ENCODE measurements at places on chromosomes 4 and X.
A peak's percentile ranks its signal among the peaks of the same experiment; 100 is the strongest.

GRCh38 chrX:9958183-9958582 lies 9.0 kb upstream of the CLDN34 start:
- DNase-seq, result no peak

DNA sequence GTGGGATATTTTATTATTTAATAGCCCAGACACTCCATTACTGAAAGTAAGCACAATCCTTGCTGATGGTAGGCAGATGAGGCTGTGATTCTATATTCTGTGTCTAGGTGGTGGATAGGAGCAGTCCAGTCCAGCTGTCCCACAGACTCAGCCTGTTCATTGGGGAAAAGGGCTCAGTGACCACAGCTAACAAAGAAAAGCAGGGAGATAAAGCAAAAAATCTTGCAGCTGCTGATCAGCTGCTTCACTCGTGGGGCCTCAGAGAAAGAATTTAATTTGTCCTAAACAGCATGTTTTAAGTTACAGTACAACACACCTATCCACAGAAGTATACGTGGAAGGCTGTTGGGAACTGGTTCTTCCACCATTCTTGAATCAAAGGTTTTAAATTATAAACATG lies 40.7 kb upstream of the ANK2 start:
- no peak for DNase-seq

DNA sequence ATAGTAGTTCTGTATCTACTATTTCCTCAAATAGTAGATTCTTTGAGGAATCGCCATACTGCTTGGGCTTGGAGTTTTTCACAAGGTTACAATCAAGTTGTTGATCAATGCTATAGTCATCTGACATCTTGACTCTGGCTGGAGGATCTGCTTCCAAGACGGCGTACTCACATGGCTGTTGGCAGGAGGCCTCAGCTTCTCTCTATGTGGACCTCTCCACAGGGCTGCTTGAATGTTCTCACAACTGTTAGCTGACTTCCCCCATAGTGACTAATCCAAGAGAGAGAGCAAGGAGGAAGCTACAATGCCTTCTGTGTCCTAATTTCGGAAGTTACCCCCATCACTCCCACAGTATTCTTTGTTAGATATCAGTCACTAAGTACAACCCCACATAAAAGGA lies 10.3 kb downstream of the EGFL6 start:
- DNase-seq, result no peak

- peak; percentile 11 for DNase-seq
These were observed at the start of gene PCDH10 for GRCh38 chr4:133148690-133149363. PCDH10 (plus strand) TSS chr4:133149294; CDS start chr4:133150141, 847 bp downstream.

- no peak for DNase-seq
These were observed 200.5 kb downstream of the KDR start for GRCh38 chr4:54924891-54925290.

DNA sequence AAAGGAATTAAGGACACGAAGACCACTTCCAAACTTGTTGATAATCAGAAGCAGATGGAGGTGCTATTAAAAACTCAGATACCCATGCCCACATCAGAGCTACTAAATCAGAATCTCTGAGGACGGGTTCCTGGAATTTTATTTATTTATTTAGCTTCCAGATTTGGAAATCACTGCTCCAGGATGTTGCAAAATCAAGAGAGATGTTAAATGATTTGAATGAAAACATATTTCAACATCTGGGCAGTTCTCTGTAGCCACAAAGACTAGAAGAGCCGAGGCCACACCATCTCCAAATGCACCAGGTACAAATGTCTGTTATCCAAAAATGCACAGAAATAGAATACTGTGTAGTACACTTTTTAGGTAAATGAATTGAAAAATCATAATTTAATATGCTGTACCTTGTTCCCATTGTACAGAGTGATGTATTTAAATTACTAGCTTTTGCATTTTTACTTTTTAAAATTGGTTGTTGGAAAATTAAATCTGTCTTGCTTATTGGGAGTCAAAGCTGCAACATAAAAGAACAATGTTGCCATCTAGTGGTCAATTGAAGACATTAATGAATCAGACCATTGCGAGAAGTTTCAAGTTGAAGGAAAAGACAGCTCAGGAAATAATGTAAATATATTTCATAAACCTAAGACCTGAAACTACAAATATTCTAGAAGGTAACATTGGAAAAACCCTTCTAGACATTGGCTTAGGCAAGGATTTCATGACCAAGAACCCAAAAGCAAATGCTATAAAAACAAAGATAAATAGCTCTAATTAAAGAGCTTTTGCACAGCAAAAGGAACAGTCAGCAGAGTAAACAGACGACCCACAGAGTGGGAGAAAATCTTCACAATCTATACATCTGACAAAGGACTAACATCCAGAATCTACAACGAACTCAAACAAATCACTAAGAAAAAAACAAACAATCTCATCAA lies 151.3 kb upstream of the TTC29 start:
- no peak for DNase-seq

DNA sequence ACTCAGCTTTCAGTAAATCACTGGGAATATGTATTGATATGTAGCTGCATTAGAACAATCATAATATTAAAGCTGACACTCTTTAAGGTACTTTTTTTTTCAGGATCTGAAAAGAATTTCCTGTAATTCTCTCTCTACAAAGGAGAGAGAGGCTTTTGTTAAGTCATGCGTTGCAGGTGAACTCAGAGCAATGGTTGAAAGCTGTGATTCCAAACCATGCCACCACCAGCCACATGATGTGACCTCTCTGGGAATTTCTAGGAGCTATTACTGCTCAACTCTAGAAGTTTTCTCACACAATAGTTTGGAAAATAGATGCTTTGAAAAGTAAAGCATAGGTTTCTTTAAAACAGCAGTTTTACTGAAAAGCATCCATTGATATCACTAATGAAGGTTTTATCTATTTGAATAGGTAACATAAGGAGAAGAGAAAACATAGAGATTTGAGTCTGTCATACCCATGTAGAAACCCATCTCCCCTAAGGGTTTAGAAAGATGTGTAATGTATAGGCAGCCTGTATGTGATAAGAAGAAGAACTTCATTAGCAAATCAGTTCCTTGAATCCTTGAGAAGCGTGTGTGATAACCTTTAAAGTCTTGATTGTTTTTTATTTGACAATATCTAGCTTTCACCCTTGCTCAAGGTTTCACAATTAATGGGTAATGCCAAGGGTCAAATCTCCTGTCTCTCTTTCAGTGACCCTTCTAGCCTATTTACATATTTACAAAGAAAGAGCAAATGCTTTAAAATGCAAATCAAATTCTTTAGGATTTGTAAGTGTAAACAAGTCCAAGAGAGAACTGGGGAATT lies 161.0 kb upstream of the ANKRD50 start:
- no peak for DNase-seq

DNA sequence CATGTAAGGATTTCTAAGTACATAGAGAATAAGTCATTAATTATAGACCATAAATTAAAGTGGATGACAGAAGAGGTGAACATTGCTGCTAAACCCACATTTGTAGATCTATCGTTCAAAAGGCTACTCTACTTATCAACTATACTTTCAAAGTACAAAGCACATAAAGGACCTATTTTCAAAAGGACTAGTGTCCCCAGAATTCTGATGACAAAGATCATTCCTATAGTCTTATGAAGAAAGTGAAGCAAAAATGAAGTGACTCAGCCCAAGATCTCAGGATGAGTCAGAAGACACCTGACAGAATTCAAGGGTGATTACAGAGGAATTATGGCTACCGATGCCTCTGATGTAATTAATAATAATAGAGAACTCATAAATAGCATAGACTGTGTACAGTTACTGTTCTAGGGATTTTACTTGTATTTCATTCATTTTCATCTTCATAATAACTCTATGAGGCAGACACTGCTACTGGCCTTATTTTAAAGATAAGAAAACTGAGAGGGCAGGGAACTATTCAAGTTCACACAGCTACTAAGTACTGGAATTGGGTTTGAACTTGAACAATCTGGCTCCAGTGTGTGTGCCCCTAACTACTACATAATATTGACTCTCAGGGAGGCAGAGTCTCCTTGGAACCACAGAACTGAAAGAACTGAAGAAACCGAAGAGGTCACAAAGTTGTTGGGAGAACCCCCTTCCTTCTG lies 17.1 kb downstream of the USP46 start:
- DNase-seq, result no peak

- no peak for DNase-seq
These were observed 342.3 kb downstream of the GRXCR1 start for GRCh38 chr4:43234626-43235415.

GRCh38 chr4:182655340-182655739 lies 261.8 kb downstream of the DCTD start:
- DNase-seq, result no peak

GRCh38 chr4:159105761-159106243 lies 2.9 kb downstream of the RAPGEF2 start:
- DNase-seq, result no peak

- no peak for DNase-seq
These were observed 127.7 kb downstream of the PRKX start for GRCh38 chrX:3585719-3586118.
